Breast epithelium (tissue), 4 donors: ENCODE measurements at places on chromosomes 4 and X. TPM values are rescaled to one million over a fixed set of nuclear protein-coding genes. Genes with fewer than 3 reads are reported as not detected.

TET2 gene
- 37.3 TPM for total RNA-seq

UGT2B10 gene
- total RNA-seq, result not detected

ARHGAP24 gene
- 37.2 TPM for total RNA-seq

- DNase-seq, result no peak
These were observed 41.5 kb downstream of the DTHD1 start for GRCh38 chr4:36322921-36323354.

GRCh38 chr4:12242354-12242753 is 813.7 kb upstream of the HS3ST1 start:
- DNase-seq, result no peak

DNA sequence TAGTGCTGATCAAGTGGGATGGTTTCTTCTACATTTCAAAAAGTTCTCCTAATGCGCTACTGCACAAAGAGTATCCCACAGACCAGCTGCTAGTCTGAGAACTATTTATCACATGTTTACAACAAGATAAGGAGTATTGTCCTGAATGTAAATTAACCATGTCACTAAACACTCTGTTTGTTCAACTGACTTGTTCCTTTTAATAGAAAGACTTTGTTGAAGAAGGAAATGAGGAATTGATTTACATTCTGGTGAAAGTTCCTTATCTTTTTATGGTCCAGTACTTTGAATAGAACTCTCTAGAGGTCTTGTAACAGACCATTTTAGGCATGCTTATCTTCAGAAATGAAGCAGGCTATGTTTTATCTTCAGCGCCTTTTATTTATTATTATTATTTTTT is 67.3 kb upstream of the IL13RA1 start:
- DNase-seq, result no peak
